ENCODE measurements at places on chromosomes 11 and 22.

DNA sequence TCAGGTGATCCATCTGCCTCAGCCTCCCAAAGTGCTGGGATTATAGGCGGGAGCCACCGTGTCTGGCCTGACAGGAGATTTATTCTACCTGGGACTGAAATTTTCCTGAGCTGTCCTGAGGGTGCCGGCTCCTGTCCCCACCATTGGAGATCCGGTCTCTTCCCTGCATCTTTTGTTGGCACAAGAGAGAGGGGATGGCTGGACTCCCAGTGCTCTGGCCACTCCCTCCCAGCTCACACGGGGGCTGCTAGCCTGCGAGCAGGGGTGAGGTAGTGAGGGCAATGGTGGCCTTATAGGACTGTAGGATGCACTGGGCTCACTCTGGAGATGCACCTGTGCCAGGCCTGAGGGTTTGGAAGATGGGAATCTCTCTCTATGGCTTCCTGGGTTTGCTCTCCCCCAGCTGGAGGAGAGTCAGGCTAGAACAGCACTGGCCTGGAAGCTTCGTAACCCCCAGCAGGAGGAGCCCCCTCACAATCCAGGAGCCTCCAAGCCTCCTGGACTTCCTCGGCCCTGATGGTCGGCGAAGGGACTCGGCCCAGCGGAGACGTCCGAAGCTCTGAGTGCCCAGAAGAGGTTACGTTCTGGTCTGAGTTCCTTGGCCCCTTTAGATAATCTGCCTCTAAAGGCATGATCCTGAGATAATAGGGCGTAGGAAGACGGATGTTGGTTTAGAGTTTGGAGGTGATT, 106.4 kb downstream of the NECTIN1 start:
- DNase-seq = no peak

GRCh38 chr11:87038235-87038977, 672 bp downstream of the TMEM135 start:
- DNase-seq = peak; percentile 19

DNA sequence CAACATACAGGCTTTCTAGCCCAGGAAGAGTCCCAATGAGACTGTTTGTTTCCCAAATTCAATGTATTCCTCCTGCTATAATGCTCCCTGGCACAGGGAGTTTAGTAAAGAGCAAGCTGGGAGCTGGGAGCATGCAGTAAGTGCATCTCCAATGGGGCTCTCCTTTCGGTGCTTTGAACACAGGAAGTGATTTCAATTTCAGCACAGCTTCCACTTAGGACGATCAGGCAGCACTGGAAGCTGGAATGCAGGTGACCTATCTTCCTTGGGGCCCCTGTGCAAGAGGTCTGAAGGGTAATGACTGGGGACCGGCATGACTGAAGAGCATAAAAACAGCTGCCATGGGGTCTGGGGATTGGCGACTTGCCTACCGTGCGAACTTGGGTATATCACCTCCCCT, 76.0 kb downstream of the LARGE1 start:
- DNase-seq = no peak

DNA sequence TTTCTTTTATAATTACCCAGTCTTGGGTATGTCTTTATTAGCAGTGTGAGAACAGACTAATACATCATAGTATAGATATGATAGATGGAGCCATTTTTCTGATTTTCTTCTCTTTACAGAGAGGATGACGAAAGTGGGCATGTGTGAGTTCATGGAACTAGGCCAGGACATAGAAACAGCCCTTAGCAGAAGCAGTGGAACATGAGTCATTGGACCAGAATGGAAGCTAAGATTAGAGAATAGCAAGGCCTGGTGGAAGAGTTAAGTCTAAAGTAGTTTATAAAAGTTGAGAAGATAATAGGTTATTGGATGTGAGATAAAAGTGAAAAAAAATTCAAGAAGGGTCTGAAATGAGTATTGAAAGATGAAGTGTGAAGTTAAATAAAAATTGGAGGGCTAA, 97.0 kb upstream of the MPPED2 start:
- DNase-seq = peak; percentile 79

GRCh38 chr22:50577697-50577986, 585 bp downstream of the CPT1B start:
- no peak for DNase-seq

GRCh38 chr11:39725081-39725480, 1734.4 kb downstream of the LRRC4C start:
- no peak for DNase-seq

- no peak for DNase-seq
Measured at GRCh38 chr11:115123641-115124040, 380.6 kb downstream of the CADM1 start.

- DNase-seq = no peak
Measured at GRCh38 chr22:37619991-37620390, 11.4 kb downstream of the GGA1 start.

DNA sequence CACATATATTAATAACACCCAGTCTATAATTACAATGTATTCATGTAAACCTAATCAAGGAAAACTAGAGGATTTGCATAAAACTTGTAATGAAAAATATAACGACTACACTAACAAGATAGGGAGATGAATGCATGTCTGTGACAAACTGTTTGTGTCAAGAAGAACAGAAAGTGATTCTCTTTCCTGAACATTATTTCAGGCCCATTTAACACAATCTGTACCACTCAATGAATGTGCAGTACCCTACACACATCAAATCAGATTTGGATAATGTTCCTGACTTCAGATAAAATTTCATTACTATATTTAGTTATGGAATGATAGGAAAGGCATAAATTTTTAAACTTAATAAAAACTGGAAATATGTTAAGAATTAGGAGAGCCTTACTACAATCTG, 93.1 kb downstream of the CADM1 start:
- DNase-seq = no peak

- peak; percentile 37 for DNase-seq
Measured at GRCh38 chr11:95567685-95568084, 221.9 kb downstream of the FAM76B start.

DNA sequence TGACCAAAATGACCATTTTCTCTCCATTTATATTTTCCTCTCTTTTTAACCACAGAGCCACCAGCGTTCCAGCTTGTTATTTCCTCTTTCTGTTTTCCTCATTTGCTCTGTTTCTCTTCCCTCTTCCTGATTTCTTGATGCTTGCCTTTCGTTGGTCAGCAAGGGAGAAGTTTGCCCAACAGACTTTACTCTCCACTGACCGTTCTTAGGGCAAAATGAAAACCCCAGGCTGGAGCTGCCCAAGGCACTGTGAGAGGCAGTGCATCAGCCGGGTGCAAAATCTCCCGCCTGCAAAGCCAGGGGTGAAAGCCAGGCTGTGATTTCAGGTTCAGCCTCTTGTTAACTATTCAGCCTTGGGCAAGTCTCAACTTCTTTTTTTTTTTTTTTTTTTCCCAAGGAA, 26.1 kb upstream of the APLP2 start:
- no peak for DNase-seq

DNA sequence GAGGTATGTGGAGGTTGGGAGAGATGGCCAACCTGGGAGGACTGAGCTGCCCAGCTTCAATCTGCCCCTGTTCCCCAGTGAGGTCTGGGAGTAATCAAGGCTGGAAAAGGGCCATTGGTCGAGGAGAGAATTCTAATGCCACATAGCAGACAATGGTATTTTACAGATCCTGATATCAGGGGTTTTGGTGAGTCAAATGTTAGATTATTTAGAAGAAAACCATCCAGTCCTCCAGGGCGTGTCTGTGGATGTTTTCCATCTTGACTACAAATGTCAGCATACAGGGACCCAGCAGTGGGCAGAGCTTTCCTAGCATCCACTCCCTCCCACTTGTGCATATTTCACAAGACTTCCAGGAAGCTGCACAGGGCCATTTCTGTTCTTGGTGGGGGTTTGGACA, 107.9 kb downstream of the SCN3B start:
- DNase-seq = peak; percentile 75

DNA sequence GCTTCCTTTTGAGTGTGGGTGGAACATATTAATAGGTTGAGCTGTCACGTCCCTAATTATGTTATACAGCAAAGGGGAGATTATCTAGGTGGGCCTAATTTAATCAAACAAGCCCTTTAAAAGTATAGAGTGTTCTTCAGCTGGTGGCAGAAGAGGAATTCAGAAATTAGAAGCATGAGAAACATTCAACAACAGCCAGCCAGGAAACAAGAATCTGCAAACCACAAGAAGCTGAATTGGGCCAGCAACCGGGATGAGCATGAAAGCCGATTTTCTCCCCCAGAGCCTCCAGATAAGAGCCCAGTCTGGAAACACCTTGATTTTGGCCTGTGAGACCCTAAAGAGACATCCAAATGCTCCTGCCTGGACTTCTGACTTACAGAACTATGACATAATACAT, 105.8 kb upstream of the LDLRAD3 start:
- peak; percentile 9 for DNase-seq

- DNase-seq = peak; percentile 80
Measured at GRCh38 chr11:86244063-86244521, 461 bp upstream of the EED start.

DNA sequence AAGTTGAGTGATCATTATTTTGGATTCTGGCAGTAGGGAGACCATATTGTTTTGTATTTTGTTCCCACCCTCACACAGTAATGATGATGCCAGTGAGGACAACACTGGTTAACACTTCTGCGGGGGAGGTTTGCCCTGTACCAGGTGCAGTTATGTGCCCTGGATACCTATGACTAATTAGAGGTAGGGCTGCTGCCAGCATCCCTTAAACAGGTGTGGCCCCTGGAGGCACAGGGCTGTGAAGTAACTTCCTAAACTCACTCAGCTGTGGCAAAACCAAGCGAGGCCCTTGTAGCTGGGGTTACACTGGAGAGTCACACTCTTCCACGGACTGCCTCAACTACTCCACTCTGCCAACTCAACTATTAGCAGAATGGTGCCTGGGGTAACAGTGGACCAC, 64.5 kb downstream of the MCM5 start:
- no peak for DNase-seq

- DNase-seq = no peak
Measured at GRCh38 chr11:10459029-10459970, 4.2 kb downstream of the AMPD3 start.

DNA sequence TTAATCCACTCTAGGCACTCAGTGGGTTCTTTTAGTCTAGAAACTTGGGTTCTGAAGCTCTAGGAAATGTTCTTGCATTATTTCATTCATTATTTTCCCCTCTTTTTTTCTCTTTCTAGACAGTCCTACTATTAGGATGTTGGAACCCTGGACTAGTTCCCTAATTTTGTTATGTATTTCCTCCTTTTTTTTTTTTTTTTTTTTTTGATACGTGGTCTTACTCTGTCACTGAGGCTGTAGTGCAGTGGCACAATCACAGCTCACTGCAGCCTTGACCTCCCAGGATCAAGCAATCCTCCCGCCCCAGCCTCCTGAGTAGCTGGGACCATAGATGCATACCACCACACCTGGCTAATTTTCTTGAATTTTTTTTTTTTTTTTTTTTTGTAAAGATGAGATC, 9.4 kb downstream of the UPB1 start:
- no peak for DNase-seq

DNA sequence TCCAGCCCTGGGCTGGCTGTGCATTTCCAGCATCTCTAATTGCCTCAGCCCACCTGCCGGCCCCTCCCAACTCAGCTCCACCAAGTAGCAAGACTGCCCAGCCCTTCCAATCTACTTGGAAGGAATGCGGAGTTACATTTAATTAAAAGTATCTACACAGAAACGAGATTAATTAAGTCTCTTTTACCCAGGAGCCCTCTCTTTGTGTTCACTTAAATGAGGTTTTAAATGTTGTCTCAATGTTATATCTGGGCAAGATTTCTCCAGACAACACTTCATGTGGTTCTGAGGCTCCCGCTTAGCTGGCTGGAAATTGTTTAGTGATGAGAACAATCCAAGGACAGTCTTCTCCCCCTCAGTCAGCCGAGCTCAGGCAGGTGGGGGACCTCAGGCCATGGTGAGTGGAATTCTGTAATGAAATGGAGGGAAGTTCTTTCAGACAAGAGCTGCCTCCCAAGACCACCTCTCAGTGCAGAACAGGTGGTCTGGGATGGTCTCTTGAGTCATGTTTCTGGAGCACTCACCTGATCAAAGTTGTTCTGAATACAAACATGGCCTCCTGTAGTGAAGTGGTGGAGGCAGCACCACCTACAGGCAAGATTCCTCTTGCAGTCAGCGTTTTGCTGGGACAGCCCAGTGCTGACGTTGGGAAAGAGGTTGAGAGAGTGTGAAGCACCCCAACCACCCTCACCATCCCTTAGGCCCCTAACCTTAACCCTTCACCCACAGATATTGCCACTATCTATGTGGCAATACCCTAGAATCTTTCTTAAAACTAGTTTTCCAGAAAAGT, 371.6 kb downstream of the CADM1 start:
- DNase-seq = peak; percentile 2

DNA sequence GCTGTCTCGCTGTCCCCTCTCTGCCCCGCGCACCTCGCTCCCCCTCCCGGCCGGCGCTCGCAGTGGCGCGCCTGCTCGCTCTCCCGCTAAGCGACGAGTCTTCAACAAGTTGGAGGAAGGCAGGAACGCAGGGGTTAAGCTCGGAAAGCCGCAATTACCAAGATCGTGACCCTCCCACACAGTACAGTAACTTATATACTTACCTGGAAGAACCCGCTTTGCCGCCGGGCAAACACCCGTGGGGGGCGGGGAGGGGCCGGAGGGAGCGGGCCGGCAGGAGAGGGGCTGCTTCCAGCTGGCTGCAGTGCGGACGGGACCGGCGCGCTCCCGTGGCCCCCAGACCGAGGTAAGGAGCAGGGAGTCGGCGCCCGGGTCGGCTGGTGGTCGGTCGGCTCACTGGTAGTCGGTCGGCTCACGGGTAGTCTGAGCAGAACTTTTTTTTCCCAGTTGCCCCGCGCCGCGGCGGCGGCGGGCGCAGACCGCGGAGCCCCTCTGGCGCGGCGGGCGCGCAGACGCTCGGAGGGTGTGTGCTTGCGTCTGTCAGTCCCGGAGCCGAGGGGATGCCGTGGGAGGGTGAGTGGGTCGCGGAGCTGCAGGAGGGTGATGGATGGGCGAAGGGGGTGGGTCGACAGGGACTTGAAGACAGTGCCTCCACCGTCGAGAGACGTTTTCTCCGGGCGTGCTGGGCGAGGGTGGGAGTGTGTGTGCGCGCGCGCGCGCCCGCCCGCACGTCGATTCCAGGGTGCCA, 101.2 kb upstream of the HSD17B12 start:
- DNase-seq = no peak

- DNase-seq = no peak
Measured at GRCh38 chr11:112878033-112878601, 83.1 kb upstream of the NCAM1 start.

- DNase-seq = no peak
Measured at GRCh38 chr11:77510095-77510494, 36.2 kb upstream of the PAK1 start.

DNA sequence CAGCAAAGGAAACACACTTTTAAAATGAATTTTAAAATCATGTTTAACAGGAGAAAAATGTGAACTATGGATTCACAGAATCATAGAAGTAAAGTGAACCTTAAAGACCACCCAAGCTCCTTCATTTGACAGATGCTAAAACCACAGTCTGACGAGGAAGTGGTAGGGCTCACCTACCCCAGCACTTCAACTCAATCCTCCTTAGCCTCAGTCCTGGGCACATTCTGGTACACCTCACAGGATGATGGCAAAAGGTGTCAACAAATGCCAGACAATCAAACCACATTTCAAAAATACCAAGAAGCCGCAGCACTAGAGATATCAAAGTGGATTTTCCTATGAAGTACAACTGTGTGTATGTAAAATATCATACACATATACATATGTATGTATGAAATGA, 43.1 kb downstream of the PITPNB start:
- no peak for DNase-seq
